NCI-H526 treated with DMSO at 0.1 percent for 48 hours (cell line): ENCODE measurements at places on chromosomes 11 and 22.

GRCh38 chr22:50313021-50313420 is 5.6 kb upstream of the PLXNB2 start:
- DNase-seq = no peak

DNA sequence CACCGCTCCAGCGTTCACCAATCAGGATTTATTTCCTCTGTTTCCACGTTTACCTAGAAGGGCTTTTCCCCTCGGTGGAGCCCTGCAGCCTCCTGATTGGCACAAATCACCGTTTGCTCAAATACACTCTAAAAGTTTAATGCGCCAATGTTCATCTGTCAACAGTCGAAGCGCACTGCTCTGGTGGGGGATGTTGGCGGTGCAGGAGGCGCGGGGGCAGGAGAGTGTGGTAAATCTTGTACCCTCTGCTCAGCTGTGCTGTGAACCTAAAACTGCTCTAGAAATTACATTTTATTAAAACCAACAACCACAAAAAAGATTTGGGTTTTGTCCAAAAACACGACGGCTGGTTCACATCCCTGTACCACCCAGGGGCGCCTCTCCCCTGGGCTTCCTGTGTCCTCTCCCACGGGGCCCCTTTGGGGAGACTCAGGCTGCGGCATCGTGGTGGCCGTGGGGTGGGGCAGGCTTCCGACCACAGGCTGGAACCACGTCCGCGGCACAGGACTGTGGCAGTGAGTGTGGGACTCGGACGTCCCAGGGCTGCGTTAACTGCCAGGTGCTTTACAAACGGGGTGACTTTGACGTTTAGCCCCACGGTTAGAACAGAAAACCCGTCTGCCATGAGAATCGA is 13.5 kb downstream of the TTLL8 start:
- DNase-seq = no peak

GRCh38 chr11:17296852-17297559 is 20.5 kb downstream of the NUCB2 start:
- DNase-seq = no peak

DNA sequence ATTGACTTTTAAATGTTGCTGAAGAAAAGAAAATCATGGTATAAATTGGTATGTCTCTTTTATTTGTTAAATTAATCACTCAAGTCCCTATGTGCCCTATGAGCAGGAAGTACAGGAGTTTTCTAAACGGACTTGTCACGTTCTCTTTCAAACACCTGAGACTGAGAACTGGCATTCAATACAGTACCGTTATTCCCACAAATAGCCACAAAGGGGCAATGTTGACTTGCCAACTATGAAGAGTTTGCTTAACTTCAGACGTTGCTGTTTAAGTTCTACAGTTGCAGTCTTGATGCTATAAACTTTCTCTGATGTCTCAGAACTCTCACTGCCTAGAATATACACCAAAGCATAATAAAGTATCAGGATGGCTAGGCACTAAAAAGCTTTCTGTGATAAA is 7.6 kb downstream of the OR56A1 start:
- peak; percentile 31 for DNase-seq

DNA sequence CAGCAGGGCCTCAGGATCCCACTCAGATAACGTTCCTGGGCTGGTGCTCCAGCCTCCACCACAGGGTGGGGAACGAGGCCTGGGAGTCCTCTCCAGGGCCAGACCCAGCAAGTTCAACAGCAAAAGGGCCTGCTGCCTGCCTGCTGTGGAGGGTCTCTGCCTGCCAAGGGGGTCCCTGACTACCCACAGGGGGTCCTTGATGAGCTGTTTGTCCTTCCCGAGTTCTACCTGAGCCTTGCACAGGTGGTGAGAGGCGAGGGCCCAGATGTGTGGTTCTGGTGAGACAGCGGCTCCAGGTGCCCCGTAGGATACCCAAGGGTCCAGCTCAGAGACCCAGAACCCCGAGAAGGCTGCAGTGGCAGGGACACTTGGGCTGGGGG is 4.4 kb downstream of the DUSP8 start:
- DNase-seq = no peak

GRCh38 chr11:122398167-122398566 is 257.4 kb upstream of the UBASH3B start:
- DNase-seq = no peak

DNA sequence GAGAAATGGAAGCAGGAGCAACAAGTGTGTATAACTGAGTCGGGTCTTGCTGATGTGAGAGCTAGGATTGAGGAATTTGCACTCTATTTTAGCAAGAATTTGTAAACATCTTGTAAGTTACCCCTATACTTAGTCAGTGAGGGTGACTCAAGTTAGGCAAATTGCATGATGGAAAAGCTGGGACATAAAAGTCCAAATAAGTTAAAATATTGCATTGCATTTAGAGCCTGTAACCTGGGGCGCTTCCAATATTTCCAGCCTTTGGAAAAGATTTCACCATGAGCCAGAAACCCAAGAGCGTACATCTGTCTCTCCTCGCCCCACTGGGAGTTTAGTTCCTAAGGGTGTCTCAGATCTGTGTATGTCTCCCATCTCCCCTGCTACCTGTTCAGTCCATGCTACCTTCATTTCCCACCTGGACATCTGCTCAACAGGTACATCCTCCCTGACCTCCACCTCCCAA is 37.0 kb upstream of the ACCSL start:
- DNase-seq = no peak

- DNase-seq = no peak
Observed at GRCh38 chr11:3105791-3106735, 48.8 kb upstream of the CARS1 start.

GRCh38 chr11:105639527-105639926 is 29.7 kb downstream of the GRIA4 start:
- no peak for DNase-seq

- DNase-seq = no peak
Observed at GRCh38 chr22:42623301-42623751, 8.6 kb upstream of the POLDIP3 start.

GRCh38 chr11:20592741-20593140 is 6.7 kb upstream of the SLC6A5 start:
- no peak for DNase-seq

- DNase-seq = no peak
Observed at GRCh38 chr22:18012531-18012930, 11.8 kb downstream of the MICAL3 start.

- no peak for DNase-seq
Observed at GRCh38 chr22:41844513-41844912, 11.6 kb downstream of the SREBF2 start.

DNA sequence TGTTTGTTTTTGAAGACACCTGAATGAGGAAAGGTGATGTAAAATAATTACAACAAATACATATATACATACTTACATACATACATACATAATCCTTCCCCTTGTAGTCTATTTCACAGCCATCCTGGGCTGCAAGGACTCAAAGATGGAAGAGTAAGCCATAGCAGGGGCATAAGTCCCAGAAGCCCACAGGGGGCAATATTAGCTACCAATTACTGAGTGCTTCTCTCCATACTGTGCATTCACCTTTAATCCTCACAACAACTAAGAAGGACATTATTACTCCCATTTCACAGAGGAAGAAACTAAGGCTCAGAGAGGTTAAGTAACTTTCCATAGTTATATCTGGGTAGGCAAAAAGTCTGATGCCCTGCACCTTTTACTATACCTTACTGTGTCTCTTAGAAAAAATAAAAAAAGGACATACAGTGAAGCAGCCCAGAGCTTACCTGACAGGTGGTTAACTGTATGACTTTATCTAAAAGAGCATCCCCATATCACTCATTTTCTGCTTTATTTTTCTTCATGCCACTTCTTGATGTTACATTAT is 2.7 kb downstream of the SERGEF start:
- no peak for DNase-seq

- no peak for DNase-seq
Observed at GRCh38 chr11:69721106-69721505, 17.3 kb upstream of the FGF19 start.

DNA sequence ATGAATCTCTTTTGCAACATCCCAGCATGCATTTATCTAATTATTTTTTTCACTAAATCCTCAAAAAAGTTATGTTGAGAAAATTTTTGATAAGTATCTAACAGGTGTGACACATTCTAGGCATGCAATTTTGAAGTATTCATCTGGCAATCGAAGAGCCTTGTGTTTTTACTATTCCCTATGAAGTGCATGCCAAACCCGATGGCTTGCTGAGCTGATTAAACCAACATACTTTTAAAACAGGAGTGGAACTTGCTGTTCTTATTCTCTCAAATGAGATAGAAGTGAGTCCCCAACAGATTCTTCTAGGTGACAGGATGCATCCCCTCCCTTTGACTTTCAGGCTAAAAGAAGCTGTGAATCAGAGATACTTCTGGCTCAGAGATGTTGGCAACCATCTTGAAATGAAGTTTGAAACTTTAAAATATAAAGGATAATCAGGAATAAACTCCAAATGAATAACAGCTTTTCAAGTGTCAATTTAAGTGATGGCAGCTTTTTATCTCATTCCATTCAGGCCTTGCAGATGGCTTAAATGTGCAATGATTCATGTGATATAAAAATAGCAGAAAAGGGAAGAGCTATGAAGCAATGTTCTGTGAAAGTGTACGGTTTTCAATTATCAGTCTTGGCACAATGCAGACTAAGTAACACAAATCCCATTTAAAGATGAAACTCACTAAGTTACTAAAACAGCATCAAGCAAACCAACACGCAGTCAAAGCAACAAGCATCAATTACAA is 67.7 kb downstream of the APOL5 start:
- DNase-seq = no peak

- no peak for DNase-seq
Observed at GRCh38 chr22:24418786-24419474, 8.5 kb upstream of the ADORA2A start.

DNA sequence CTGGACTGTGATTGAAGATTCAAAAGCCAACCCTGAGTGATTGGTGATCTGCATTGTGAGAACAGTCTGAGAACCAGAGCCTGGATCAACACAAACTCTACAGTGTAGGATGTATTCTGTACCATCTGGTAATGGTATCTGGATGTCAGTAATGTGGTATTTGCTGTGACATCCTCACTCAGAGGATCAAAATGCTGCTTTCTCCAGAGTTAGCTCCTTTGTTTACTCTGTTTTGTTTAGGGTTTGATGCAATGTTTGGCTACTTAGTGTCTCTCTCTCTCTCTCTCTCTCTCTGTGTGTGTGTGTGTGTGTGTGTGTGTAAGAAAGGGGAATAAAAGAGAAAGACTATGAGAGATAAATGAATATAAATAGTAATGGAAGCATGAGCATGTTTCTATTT is 24.3 kb downstream of the CASP4 start:
- no peak for DNase-seq

- no peak for DNase-seq
Observed at GRCh38 chr11:112885744-112886433, 75.3 kb upstream of the NCAM1 start.

DNA sequence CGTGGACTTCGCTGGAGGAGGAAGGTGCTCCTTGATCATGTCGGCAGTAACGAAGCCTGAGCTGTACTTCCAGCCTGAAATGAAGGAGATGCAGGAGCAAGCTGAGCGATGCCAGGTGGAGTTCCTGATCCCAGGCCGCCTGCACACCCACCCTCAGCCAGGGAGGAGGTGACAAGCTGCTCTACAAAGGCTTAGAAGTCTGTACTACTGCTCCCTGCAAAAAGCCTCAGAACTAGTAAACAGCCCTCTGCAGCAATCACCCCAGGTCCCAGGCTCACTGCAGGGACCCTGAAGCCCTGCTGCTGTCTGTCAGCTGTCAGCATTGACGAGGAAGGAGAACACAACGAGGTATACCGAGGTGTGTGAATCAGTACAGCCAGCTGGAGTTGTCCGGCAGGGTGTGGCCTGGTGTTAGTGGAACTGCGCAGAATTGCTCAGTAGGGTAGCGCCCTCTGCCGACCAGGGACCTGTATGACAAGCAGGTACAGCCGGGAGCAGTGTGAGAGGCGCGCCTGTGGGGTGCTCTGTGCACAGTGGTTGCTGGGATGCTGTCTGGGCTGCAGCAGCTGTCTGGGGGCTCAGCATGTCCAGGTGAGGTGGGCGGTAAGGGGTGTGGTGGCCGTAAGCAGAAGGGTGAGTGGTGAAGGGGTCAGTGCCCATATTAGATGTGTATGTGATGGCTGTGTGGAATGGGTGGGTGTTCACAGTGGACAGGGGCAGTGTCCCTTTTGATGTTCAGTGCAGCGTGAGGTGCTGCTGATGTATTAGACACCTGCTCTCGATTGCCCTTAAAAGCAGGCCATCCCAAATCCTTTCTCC is 7.6 kb downstream of the CYB5R2 start:
- DNase-seq = peak; percentile 50

DNA sequence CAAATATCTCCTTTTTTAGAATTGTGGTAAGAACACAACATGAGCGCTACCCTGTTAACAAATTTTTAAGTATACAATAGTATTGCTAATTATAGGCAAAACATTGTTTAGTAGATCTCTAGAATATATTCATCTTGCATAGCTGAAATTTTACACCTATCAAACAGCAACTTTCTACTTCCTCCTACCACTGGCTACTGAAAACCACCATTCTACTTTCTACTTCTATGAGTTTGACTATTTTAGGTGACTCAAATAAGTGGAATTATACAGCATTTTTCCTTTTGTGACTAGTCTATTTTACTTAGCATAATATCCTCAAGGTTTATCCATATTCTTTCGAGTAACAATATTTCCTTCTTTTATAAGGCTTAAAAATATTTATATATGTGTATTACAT is 128.4 kb downstream of the FAM76B start:
- DNase-seq = no peak

DNA sequence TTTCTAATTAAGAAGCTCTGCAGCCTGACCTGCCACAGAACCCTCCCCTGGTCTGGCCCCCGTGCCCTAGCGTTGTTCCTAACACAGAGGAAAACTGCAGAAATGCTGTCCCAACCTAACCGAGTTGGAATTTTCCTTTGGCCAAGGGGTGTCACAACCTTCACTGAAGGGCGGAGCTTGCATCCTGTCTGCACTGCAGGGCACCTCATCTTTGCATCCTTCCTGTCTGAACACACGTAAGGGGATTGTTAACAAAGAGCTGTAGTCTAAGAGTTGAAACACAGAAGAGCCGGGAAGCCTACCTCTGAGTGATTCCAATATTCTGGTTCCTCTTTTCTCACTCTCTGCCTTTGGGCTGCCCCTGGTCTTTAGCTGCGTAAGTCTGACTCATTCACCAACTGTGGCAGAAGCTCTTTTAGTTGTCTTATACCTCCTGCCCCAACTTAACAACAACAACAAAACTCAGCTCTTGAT is 1.6 kb downstream of the DIXDC1 start:
- no peak for DNase-seq

GRCh38 chr11:62315431-62315830 is 16.6 kb upstream of the SCGB1D4 start:
- no peak for DNase-seq

DNA sequence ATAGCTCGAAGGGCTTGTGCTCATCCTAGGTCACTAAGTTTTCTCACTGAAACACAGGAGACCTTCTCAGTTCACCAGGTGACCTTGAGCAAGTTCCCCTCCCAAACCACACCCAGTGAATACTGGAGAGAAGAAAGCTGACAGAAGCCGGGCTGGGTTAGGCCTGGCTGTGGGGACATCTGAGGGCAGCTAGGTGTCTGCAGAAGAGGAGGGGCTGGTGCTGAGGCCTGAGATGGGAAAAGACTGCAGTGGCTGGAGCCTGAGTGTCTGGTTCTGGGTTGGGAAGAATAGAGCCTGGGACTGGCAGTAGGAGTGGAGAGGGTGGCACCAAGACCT is 602 bp upstream of the INPP5J start:
- no peak for DNase-seq

- DNase-seq = peak; percentile 36
Observed at GRCh38 chr22:49951000-49951677, 9.4 kb upstream of the PIM3 start.
